ENCODE measurements at places on chromosomes 6 and 20. TPM values are rescaled to one million over a fixed set of nuclear protein-coding genes. Genes with fewer than 3 reads are reported as not detected.

Gene CD164
- total RNA-seq: 238 TPM

Gene EFCAB8
- total RNA-seq: not detected

Gene C6orf120
- 29.5 TPM for total RNA-seq

Gene MRPS18B
- total RNA-seq: 70.8 TPM

Gene GPX6
- not detected for total RNA-seq
